ENCODE measurements at places on chromosomes 5 and 9.

- no peak for DNase-seq
Measured at GRCh38 chr9:96085491-96086143, 210.1 kb downstream of the ERCC6L2 start.

DNA sequence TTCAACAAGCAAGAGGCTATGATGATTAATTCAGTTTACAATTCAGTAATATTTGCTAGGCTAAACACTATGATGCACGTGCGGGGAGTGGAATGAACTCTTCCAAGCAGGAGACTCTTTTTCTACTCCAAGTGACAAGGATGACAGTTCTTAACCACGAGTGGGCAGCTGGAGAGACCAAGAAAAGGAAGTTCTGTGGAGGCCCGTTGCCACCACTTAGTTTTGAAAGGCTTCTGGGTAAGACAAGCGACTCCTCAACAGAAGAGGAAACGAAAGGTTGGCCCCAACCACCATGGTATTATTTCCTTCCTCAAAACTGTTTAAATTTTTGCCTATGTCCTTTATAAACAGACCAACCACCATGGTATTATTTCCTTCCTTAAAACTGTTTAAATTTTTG lies 2.8 kb downstream of the DCAF12 start:
- DNase-seq, result no peak

- peak; percentile 78 for DNase-seq
Measured at GRCh38 chr9:99259231-99259918, 37.3 kb downstream of the SEC61B start.

DNA sequence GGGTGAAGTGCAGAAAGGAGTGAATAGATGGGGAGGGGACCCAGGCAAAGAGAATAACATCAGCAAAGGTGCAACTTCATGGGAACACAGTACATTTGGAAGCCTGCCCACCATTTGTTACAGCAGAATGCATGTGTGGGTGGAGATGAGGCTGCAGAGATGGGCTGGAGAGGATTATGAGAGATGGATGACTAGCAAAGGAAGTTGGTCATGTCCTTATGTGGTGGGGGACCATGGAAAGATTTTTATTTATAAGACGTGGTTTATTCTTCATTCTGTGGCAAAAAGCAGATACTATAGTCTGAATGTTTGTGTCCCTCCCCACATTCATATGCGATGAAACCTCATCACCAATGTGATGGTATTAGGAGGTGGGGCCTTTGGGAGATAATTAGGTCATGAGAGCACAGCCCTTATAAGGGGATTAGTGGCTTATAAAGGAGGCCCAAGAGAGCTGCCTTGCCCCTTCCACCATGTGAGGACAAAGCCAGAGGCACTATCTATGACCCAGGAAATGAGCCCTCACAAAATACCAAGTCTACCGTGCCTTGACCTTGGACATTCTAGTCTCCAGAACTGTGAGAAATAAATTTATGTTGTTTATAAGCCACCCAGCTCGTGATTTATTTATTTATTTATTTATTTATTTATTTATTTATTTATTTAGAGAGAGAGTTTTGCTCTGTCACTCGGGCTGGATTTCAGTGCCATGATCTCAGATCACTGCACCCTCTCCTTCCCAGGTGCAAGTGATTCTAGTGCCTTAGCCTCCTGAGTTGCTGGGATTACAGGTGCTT lies 483.7 kb downstream of the RAB3C start:
- DNase-seq, result no peak

- no peak for DNase-seq
Measured at GRCh38 chr5:178434851-178435250, 155.3 kb downstream of the COL23A1 start.

GRCh38 chr5:29524227-29524626 lies 1669.3 kb upstream of the CDH6 start:
- DNase-seq, result no peak

DNA sequence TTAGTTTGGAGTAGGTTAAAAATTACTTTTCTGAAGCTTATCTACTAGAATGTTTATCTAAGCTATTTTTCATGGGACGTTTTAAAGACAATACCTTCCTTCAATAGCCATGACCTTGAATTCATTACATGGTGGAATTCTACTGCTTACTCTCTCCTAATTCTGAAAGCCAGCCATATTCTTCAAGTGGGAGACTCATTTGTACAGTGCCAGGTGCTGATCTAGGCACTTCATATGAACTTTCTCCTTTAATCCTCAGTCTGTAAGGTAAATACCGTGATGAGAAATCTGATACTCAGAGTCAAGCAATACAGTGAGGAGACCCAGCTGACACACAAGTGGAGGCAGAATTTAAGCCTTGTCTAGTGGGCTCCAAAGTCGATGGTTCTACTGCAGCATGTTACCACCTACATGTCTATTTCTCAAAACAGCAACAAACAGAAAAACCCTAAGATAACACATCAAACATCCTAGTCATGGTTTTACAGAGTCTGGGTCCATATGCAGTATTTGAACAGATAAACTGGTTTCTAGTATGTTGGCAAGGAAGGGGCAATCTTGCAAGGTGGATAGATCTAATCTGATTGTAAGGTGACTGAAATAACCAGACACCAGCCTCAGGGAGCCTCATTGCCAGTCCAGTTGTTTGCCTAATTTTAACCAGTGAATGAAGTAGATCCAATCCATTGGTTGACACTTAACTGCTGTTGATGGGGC lies 243.7 kb downstream of the PIK3R1 start:
- DNase-seq, result peak; percentile 90

DNA sequence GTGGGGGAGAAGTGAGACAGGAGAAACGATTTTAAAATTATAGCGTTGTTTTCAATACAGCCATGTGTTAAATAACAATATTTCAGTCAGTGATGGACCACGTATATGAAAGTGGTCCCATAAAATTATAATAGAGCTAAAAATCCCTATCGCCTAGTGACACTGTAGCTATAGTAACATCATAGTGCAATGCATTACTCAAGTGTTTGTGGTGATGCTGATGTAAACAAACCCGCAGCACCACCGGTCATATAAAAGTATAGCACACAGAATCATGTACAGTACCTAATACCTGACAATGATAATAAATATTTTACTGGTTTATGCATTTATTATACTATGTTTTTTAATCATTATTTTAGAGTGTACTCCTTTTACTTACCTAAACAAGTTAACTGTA lies 407.4 kb upstream of the SEMA6A start:
- peak; percentile 46 for DNase-seq

- DNase-seq, result no peak
Measured at GRCh38 chr9:93060746-93061259, 2.3 kb downstream of the SUSD3 start.

- DNase-seq, result no peak
Measured at GRCh38 chr5:80707645-80708044, 52.9 kb upstream of the DHFR start.

GRCh38 chr5:68354315-68354714 lies 138.8 kb downstream of the PIK3R1 start:
- DNase-seq, result no peak

GRCh38 chr9:93713716-93714115 lies 137.3 kb downstream of the PHF2 start:
- DNase-seq, result no peak

DNA sequence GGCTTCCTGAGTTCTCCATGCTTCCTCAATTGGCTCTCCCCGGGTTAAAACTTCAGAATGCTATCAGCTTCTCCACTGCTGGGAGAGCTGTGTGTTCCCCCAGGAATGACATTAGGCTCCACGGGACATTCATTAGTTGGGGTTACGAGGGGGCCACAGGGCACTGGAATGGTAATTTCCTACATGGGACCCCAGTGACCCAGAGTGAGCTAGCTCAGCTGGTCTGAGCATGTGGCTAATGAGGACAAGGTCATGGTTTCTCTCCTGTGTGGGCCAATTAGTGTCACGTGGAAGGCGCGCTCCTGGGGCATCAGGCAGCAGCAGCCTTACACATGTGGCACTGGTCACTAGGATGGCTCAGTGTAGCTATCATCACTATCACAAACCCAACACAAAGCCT lies 21.0 kb downstream of the LSM11 start:
- no peak for DNase-seq

GRCh38 chr5:61254969-61255555 lies 77.0 kb upstream of the ZSWIM6 start:
- DNase-seq, result no peak

DNA sequence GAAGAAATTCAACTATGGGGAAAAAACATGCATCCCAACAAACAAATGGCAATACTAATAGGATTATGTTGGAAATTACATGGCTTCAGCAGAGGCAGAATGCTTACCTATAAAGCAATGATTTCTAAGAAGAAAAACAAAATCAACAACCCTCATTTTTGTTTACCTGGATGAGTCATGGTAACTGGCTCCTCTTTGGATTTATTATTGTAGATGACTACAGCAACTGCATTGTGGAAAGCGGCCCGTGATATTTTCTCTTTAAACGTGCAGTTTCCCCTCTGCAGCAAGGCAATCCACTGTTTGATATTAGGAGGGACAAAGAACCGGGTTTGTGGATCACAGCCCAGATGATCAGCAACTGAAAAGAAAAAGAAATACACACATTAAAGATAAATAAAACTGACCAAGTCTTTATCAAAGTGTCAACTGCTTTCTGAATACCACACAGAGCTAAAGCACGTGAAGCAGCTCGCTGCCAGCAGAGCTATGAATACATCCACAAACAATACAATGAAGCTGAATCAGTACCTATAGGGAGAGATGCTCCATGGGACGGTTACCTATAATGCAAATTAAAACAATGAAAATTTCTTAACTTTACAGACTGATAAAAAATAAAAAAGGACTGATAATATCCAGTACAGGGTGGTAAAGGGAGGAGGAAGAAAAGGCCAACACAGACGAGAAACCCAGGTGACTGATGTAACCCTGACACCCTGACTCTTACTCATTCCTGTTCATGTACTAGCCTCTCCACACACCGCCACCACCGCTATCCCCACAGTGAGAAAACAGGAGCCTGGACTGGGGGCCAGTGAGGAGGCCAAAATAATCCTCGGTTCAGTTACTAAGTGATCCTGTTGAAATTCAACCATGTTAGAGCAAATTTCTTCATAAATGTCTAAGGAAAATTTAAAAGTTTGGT lies 31.0 kb downstream of the RNF130 start:
- peak; percentile 71 for DNase-seq

- DNase-seq, result peak; percentile 50
Measured at GRCh38 chr9:108953983-108954574, 19.9 kb downstream of the ABITRAM start.

- DNase-seq, result no peak
Measured at GRCh38 chr9:80763536-80763935, 925.8 kb downstream of the TLE1 start.

GRCh38 chr5:171954721-171955120 lies 51.7 kb downstream of the FBXW11 start:
- DNase-seq, result no peak

DNA sequence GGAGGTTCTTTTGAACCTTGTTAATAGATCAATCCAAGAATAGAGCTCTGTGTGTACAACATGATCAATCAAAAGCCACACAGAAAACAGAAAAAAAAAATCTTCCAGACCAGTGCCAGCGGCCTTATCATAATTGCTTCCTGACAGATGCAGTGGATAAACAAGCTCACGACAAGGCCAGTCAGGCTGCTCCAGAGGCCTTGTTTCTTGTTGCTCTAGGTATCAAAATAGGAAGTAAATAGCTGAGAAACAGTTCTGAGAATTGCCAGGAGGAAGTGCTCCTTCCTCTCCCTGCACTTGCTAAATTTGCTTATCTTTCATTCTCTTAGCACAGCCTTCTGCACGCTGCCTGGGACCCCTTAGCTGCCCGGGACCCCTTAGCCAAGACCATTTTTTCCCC lies 199.0 kb upstream of the TARS1 start:
- DNase-seq, result no peak

- no peak for DNase-seq
Measured at GRCh38 chr9:26264709-26265601, 586.7 kb upstream of the TUSC1 start.

DNA sequence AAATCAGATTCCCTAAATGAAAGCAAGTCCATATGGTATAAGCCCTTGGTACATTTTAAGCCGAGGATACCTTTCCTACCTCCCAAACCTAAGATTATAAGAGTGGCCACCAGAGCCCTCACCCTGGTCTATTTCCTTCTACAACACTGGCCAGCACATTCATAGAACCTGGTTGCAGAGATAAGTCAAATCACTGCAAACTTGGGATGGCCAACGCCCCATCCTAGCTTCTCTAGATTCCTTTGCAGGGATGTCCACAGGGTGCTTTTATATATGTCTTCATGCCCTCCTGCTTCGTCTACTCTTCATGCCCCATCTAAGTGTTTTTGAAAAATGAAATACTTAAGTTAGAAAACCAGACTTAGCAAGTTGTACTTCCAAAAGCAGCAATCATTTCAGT lies 41.8 kb downstream of the SH3RF2 start:
- no peak for DNase-seq

- DNase-seq, result no peak
Measured at GRCh38 chr9:127884427-127884911, 7.0 kb upstream of the AK1 start.

DNA sequence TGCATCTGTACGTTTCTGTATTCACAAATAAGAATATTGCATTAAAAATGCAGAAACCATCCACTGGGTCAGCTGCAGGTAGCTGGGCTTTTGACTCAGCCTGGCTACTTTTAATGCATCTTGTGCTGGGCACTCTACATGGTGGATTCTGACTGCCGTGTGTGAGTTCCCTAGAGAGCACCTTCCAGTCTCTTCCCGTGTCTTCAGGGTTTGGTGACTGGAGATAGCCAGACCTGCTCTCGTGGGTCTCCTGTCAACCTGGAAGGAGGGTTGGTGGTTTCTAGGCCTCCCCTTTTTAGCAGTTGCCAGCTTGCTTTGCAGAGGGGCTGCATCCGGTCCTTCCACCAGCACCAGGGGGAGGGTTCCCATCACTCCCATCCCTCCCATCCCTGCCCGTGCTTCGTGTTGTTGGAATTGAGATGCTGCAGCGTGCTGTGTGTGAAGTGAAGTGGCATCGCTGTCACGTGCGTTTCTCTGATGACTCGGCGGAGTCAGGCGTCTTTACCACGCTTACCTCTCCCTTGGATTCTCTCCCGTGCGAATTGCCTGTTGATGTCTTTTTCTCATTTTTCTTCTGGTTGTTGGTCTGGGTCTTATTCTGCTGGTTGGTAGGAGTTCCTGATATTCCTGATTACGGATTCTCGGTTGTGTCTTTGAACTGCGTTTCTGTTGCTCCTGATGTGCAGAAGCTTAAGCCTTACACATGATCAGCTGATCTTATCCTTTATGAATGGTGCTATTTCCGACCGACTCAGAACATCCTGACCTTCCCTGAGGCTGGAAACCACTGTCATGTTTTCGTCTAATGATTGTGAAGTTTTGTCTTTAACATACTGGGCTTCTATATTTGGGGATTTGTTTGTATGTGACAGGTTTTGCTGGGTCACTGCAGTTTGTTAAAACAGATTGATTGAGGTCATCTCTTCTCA lies 16.9 kb downstream of the FBXW5 start:
- no peak for DNase-seq

- DNase-seq, result no peak
Measured at GRCh38 chr5:171579976-171580411, 160.5 kb downstream of the FGF18 start.

Measured in DMS53 (cell line).